NCI-H82 (cell line): ENCODE measurements at places on chromosomes 4 and X.

DNA sequence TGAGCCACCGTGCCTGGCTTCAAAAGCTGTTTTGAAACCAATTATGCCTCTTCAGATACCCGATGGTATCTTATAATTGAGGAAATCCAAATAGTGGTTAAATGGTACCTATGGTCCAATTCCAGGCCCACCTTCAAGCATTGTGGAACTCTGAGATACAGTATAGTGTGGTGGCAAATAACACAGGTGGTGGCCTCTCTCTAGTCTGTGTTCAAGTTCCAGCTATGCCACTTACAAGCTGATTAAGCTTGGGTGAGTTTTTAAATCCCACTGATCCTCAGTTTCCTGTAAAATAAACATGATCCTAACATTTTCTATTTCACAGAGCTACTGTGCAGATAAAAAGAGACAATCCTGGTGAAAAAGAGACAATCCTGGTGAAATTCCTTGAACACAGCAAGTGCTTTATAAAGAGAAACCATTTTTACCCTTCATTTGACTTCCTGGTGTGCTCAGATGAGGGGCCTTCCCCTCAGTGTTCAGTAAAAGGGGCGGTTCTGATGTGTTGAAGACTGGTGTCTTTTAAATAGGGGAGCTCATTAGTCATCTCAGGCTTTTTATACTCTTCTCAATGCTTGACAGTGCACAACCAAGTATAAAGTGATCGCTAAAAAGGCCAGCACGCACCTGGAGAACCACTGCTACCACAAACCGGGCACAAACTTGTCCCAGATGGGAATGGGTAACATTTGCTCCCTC is 30.8 kb upstream of the CD40LG start:
- peak; percentile 28 for DNase-seq

DNA sequence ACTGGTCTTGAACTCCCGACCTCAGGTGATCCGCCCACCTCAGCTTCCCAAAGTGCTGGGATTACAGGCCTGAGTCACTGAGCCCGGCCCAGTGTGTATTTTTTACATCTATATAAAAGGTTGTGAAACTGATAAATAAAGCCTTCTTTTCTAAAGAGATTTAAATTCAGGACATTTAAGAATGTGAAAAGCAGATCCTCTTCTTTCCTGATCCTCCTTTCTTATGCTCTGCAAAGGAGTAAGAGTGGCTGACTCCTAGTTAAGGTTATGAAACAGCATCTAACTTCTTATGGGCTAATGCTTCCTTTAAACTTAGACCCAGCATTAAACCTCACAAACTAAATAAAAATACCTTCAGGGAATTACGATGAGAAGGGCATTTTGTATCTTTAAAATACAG is 197.7 kb upstream of the MAB21L2 start:
- DNase-seq, result no peak

GRCh38 chr4:75715105-75715799 is 9.1 kb upstream of the USO1 start:
- no peak for DNase-seq

DNA sequence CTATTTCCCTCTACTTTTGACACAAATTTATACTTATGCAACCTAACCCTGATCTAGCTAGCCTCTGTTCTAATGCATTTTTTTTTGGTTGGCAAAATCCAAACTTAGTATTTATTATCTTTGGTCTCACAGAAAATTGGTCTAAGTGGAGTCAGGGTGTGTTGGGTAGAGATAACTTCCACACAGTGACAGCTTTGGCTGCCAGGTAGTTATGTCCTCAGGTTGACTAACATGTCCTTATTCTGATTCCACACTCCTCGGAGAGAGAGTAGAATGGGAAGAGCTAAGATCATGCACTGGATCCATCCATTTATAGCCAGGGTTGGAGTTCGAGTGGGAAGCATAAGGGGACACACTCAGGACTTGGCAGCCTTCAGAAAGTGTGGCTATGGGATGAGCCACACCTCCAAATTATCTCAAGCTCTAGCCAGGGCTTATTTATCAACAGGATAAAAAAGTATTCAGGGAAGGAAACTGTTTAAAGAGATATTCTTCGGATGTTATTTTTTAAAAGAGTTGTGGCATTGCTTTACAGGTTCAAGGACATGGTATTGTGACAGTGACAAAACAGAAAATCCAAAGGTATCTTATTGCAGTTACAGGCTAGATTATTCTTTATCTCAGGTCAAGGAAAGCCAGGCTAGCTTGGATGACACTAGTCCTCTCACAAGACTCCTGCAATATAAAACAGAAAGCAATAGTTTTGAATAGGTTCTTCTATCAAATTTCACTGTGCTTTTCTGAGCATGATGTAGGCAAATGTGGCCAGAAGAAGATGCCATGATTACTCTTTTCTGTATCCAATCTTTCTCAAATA is 51.5 kb downstream of the NPY1R start:
- no peak for DNase-seq

DNA sequence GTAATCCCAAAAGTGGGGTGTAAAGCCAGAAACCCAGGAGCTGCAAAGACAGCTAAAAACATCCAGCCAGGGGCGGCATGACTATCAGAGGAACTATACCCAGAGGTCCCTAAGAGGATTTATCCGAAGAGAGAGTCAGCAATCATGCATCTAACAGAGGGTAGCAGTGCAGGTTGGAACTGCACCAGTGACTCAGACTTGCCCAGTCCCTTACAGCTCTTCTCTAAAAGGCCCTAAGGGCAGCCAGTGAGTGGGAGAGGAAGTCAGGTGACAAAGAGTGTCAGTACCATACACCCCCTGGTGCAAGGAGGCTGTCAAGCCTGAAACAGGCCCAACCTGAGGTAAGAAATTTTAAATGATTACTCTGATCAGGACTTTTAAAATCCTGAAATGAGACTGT is 88.1 kb downstream of the CAMK2D start:
- peak; percentile 28 for DNase-seq

GRCh38 chr4:48668254-48669017 is 111.6 kb downstream of the FRYL start:
- no peak for DNase-seq

GRCh38 chr4:95095348-95095974 is 337.7 kb downstream of the BMPR1B start:
- peak; percentile 16 for DNase-seq

DNA sequence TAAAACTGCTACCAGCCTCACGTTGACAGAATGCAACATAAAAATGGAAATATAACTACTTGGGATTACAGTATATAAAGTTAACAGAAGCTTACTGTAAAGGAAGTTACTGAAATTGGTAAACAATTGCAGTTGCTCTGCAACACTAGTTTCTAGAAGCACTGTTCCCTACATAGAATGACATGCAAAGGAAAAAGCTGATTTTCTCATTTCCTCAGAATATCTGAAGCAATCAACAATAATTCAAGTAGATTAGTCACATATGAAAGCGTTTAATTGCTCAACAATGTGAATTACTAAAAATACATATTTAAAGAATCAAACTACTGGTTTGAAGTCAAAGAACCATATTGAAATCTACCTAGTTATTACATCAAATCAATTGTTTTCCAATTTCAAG is 31.8 kb downstream of the PDGFC start:
- no peak for DNase-seq

GRCh38 chr4:26821677-26822503 is 38.8 kb upstream of the STIM2 start:
- DNase-seq, result no peak

DNA sequence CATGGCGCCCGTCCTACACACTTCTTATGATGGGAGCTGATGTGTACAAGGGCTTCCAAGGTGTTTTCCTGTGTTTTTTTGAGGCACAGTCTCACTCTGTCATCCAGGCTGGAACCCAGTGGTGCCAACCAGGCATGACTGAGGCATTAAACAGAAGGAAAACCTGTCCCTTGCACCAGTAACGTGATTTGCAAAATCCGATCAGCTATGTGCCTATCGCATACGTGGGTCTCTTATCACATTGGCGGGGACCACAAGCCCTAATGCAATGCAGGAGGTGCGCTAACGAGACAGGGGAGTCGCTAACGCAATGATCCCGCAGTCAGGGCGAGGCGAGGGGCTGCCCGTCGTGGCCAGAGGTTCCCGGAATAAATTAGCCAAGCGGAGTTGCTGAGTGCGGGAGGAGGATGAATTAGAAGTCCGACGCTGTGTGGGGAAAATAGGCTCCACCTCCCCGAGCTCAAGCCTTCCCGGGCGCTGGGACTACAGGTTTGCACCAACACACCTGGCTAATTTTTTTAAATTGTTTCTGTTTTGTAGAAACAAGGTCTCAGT is 162.7 kb downstream of the SHOX start:
- no peak for DNase-seq

DNA sequence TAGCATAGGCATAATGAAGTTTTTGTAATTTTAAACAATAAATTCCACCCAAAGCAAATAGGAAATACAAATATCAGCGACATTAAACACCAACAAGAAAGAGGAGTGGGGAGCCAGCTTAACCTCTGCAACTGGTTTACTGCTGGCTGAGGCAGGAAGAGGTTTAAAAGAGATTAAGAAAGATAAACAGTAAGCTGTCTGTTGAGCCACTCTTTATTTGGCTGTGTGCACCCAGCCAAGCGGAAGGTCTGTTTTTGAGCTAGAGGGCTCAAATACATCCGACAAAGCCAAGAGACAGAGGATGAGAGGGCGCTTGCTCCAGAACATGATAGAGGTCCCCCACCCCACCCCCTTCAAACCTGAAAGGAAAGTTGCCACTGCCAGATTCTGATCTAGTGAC is 191.4 kb downstream of the MGST2 start:
- peak; percentile 92 for DNase-seq

- DNase-seq, result no peak
Observed at GRCh38 chrX:2488621-2489285, 12.0 kb downstream of the DHRSX start.

DNA sequence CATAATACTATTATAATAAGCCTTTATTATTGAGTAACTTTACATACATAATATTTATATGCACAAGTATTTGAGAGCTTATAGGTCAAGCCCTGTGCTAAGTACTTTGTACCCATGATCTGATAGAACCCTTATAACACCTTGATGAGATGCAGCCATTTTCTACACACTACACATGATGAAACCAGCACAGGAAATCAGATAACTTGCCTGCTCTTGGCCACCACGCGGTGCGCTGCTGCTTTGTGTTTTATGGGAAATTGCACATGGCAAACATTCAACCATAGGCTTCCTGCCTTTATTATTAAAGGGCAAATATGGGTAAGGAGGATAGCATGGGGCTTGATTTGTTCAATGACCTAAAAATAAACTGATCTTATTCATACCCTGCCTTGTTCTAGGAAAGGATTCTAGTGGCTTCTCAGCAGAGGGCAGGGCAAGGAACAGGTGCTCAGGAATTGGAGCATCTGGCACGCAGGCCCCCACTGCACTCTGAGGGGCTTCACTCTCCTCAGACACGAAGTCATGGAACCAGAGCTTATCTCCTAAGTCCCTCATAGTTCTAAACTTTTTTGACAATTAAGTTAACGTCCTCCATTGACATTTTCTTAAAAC is 31.6 kb upstream of the NAP1L5 start:
- DNase-seq, result peak; percentile 15

DNA sequence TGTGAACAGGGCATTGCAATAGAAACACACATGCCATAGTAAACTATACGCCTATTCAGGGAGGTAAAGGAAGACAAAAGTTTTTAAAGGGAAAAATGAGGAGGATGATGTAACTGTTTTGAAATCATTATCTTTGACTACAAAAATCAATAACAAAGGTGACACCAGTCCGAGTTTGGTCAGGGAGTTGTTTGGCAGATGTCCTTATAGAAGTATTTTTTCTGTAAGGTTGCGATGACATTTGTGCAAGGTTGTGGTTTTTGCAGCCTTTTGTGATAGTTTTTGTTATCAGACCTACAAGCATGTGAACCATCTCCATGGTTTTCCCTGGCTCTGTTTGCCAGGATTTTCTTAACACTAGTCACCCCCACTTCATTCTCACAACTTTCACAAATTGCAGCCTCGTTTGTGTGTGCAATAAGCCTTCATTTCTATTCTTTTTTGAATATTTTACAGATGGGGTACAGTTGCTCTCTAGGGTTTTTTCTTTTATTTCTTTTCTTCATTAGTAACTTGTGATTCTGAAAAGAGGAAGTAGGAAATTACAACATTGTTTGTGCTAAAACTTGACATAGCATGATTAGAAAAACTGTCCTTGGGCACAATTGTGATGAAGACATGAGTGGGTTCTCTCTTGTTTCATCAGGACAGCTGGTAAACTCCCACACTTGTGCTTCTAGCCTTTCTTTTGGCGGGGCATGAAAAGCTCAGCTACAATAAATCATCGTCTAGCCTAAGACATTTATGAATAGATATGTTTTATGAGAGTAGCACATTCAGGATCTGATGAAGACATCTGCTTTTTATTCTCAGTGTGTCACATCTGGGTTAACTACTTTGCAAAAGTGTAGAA is 60.2 kb upstream of the PNPLA4 start:
- DNase-seq, result no peak

DNA sequence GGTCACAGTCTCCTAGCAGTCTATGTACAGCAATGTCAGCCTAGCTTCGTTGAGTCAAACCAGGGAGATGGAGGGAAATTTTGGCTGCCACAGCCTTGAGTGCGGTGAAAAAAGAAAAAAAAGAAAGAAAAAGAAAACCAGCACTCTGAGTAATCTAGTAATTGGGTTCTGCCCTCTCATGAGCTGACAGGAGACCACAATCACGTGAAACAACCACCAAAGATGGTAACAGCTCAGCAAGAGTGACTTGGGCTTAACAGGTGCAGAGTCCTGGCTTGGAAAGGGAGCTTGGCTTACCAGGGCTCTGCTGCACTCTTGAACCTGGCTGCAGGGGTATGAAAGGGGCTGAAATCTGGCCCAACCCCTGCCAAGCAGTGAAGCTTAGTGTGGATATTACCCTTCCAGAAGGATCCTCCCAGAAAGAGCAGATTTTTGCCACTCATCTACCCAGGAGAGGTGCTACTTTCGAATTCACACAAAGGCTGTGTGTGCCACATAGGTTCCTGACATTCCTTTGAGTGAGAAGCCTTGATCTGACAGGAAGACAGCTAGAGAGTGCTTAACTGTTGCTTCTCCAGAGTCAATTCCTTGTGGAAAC is 350.3 kb downstream of the PTTG2 start:
- no peak for DNase-seq

- DNase-seq, result no peak
Observed at GRCh38 chr4:113806850-113807249, 45.3 kb upstream of the CAMK2D start.

GRCh38 chr4:75048208-75048879 is 115.4 kb downstream of the PARM1 start:
- DNase-seq, result no peak

- no peak for DNase-seq
Observed at GRCh38 chrX:1925053-1925481, 310.2 kb downstream of the ASMT start.

DNA sequence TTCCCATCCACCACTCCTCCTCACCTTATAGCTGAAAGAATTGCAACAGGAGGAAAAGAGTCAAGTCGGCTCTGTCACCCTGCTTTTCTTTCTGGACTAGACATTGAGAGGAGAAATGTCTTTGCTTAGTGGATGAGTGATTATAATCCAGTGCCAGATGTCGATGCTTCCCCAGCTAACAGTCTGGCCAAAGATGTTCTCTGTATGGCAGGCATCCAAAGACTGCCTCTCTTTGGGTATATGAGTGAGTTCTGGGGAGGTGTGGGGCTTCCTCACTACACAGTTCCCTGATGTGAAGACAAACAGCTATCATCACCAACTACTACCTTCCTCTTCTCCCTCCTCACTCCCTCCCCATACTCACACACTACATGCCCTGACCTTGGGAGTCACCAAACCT is 90.9 kb downstream of the COMMD8 start:
- peak; percentile 80 for DNase-seq
